Activated CD8-positive, alpha-beta memory T cell treated with anti-CD3 and anti-CD28 coated beads for 24 hours (primary cell): ENCODE measurements at places on chromosomes 2 and 18.
A peak's percentile ranks its signal among the peaks of the same experiment; 100 is the strongest.

GRCh38 chr2:119522671-119523070 lies 1.6 kb downstream of the SCTR start:
- no peak for DNase-seq

DNA sequence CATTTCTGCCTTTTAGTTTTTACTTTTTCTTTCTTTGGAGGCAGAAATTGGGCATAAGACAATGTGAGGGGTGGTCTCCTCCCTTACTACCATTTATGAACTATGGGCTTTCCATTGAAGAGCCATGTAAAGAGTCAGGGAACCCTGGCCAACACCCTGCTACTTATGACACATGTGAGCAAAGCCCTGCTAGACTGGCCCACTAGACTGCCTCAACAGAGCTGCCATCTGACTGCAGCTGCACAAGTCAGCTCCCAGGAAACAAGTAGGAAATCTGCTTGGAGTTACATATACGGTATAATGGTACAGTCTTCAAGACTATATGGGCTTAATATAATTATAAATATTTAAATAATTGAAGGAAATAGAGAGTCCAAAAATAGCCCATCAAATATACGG lies 816.8 kb downstream of the TRIB2 start:
- DNase-seq, result no peak

GRCh38 chr2:178550352-178550751 lies 70.1 kb downstream of the PLEKHA3 start:
- no peak for DNase-seq

DNA sequence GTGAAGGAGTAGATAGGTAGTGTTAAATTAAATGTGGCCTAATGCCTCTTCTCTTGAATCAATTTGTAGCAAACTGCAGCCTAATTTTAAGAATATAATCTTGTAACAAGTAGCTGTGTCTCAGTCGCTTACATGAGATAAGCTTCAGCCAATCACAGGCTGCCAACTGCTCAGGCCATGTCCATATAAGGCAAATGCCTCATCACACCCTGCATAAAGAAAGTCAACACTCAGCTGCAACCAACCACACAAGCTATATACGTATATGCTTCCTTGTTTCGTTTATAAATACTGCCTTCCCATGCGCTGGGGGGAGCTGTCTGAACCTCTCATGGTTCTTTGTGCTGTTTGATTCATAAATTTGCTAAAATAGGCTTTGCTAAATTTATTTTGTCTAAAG lies 476.3 kb downstream of the TRIB2 start:
- no peak for DNase-seq

DNA sequence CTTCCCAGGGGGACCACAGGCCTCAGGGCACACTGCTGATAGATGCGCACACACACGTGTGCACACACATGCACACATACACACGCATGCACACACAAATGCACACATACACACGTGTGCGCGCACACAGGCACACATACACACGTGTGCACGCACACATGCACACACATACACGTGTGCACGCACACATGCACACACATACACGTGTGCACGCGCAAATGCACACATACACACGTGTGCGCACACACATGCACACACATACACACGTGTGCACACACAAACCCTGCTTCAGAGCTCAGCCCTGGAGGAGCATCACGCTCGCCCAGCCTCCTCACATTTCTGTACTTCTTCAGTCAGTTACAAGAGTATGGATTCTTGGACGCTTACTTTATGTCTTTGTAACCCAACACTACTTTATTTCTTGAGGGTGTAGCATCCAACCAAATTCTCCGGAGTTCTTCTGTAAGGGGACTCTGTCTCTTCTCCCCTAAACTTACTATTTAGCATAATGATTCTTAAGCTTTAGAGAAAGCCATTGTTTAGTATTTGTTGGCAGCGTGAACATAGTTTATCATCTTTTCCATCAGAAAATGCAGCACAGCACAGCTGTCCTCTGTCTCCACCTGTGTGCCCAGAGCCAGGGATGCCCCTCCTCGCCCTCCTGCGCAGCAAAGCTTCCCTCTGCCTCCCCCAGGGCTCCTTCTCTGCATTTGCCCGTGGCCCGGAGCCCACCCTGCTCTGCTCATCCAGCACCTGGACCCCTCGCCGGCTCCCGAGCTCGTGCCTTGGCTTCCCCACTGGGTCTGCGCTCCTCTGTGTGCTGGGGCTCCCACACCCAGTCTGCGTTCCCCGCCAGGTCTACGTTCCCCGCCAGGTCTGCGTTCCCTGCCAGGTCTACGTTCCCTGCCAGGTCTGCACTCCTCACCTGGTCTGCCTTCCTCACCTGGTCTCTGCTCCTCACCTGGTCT lies 74.4 kb upstream of the CTDP1 start:
- DNase-seq, result no peak

GRCh38 chr2:134146620-134147019 lies 107.3 kb upstream of the MGAT5 start:
- no peak for DNase-seq

GRCh38 chr2:20579866-20580265 lies 71.0 kb downstream of the HS1BP3 start:
- no peak for DNase-seq

- DNase-seq, result no peak
These were observed 68.4 kb downstream of the COPS7B start for GRCh38 chr2:231854616-231855125.

- no peak for DNase-seq
These were observed 584.3 kb upstream of the PIK3C3 start for GRCh38 chr18:41370740-41371139.

DNA sequence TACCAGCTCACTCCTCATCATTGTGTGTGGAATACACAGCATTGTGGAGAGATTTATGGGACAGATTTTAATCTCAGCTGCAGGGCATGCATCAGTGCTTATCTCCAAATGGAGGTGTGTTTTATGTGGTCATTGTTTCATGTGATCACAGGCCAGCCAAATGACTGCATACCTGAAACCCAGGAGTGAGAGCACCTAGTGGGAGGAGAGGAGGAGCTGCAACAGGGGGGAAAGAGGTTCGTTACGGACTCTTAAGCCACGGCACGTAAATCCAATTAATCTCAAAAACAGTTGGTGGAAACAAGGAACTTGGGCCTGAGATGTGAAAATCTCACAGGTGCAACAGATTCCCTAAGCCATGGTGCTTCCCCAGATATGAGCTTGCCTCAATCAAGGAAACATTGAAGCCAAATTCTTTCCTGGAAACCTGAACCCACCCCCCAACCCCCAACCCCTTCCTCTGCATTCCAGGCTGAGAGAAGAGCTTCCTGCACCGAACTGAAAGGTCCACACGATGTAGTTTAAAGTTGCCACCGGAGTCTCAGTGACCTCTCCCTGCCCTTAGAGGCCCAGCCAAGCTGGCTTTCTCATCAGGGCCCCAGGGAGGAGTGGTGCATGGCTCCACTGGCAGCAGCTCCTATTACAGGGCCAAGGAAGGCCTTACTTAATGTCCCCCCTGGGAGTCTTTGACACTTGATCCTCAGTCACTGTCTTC lies 167.4 kb downstream of the C1D start:
- DNase-seq, result no peak

DNA sequence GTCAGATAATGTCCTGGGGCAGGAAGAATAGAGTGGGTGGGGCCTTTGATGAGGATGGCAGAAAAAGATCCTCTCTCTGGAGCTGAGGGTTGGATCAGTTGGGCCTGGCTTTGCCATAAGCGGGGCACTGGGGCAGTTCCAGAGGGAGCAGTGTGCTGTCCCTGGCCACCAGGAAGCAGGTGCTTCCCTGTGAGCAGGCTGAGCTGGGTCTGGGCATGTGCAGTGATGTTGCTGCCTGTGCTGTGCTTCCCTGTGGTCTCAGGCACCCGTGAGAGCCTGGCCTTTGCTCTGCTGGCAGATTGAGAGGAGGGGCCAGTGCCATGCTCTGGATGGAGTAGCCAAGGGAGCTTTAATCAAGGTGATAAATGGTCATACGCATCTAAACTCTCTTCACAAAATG lies 14.6 kb upstream of the NPPC start:
- DNase-seq, result no peak

- DNase-seq, result no peak
These were observed 1304.3 kb upstream of the DDX18 start for GRCh38 chr2:116510117-116510671.

DNA sequence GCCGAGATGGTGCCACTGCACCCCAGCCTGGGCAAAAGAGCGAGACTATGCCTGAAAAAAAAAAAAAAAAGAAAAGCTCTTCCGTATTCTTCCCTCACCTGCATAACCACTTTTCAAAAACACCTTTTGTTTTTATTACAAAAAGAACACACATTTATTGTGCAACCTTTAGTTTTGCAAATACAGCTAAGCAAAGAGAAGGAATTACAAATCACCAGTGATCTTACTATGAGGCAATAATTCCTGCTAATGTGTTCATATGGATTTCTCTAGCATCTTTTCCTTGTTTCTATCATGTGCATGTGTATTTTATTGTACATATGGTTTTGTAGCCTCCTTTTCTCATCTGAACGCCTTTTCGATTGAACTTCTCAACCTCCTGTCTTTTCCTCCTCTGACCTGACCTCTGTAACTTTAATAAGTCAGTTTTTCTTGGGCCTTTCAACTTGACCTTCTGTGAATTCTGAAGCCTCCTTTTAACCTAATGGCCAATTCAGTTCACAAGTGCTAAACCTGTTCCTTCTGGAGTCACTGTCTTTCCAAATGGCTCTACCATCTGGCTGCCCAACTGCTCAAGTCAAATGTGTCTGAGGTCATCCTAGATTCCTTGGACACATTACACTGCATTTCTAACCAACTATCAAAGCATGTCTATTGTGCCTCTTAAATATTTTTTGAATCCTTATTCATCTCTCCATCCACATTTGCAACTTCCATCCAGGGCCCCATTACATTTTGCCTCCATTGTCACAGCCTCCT lies 59.1 kb upstream of the DAPL1 start:
- DNase-seq, result no peak

DNA sequence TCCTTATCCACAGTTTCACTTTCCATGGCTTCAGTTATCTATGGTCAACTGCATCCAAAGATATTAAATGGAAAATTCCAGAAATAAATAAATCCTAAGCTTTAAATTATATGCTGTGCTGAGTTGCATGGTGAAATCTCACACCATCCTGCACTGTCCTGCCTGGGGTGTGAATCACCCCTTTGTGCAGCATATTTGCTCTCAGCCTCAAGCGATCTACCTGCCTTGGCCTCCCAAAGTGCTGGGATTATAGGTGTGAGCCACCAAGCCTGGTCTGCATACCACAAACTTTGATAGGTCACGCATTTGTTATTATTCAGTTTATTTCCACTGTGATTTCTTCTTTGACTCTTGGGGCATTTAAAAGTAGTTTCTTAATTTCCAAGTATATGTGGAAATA lies 117.2 kb downstream of the SPIRE1 start:
- DNase-seq, result no peak

- DNase-seq, result no peak
These were observed 133.4 kb downstream of the PID1 start for GRCh38 chr2:229137639-229138038.

- no peak for DNase-seq
These were observed 39.9 kb upstream of the EML6 start for GRCh38 chr2:54683596-54683995.

GRCh38 chr2:36528766-36529392 lies 69.1 kb downstream of the FEZ2 start:
- DNase-seq, result no peak

- peak; percentile 95 for DNase-seq
These were observed 1.5 kb upstream of the IRS1 start for GRCh38 chr2:226800941-226801784.

DNA sequence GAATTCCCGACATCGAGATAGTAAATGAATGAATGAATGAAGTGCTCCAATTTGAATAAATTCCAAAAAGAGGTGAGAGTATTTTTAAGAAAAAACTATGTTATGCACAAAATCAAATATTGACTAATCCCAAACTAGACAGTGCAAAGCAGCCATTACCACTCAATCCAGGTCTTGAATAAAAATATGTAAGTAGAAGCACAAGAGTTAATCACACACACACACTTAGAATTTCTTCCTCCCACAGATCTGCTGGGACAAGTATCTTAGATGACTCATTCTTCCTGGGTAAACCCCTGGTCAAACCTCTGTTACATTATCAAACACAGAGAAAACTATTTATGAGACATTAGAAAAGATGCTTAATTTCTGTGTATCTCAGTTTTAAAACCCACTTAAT lies 102.0 kb downstream of the PLA2R1 start:
- DNase-seq, result no peak

DNA sequence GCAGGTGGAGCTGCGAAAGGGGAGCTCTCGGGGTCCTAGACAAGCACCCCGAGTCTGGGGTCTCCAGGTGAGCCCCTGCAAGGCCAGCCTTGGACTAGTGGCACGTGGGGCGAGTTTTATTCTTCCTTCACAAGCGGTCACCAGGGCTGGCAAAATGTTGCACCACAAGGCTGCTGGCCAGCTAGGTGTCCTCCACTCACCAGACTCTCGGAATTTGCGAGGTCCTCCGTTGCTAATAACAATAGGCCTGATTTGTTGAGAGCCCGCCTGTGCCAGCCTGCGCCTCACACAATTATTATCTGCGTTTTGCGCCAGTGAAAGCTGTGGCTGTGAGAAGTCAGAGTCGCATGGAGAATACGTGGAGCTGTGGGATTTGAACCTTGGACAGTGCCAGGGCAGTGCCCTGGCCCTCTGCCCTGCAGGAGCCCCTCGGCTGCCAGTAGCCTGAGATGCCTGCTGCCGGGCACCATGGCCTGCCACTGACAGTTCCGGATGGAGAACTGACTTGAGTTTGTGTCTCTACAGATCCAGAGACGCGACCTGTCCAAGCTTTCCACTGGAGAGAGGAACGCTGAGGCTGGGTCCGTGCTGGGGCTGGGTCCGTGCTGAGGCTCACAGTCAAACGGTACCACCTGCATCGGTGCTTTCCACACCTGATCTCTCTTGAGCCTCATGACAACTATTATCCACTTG lies 77.6 kb upstream of the ODC1 start:
- peak; percentile 44 for DNase-seq

- no peak for DNase-seq
These were observed 6.6 kb upstream of the OXER1 start for GRCh38 chr2:42770288-42771131.

GRCh38 chr2:1601067-1601412 lies 143.3 kb downstream of the PXDN start:
- DNase-seq, result no peak

DNA sequence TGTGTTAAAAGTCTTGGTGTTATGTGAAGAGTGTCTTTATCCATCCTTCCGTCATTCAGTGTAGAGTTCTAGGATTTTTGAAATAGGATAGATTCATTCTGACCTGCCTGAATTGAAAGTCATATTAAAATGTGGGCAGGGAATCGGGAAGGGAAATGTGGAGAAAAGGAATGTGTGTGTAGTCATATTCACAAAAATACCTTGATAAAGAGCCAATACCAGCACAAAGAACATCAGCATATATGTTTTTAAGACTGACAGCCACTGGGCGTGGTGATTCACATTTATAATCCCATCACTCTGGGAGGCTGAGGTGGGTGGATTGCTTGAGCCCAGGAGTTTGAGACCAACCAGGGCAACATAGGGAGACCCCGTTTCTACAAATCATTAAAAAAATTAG lies 188.1 kb downstream of the CAMKMT start:
- no peak for DNase-seq

- no peak for DNase-seq
These were observed 17.3 kb upstream of the GTF2A1L start for GRCh38 chr2:48600204-48600813.
